ENCODE measurements at places on chromosomes 6 and 20.
A peak's percentile ranks its signal among the peaks of the same experiment; 100 is the strongest.

- no peak for DNase-seq
Observed at GRCh38 chr6:11727998-11728961, 50.3 kb downstream of the ADTRP start.

DNA sequence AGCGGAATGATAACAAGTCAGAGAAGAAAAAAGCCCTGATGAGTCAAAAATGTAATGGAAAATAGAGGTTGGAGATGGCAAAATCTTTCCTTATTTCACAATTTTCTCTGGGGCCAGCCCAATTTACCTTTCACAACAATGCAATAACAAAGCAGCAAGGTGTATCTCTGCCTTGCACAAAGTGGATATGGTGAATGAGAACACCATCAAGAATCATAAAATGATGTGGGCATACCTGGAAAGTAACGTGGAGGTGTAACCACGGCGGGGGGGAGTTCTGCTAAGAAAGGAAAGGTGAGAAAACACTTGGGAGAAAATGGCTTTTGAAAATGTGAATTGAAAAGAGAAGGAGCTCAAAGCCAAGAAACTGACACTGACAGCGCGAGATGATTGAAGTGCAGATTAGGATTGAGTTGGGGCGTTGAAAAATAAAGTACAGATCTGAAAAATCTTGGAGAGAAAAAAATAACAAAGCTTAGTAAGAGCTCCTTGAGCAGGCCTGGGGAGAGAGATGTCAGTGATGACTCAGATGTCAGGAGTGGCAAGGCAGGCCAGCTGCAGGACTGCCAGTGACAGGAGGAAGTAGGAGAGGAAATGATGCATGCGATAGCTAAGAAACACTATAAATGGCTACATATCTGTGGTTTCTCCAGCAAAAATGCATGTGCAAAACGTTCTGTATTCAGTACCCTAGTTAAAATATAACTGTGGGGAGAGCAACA lies 26.2 kb downstream of the ARHGAP18 start:
- peak; percentile 30 for DNase-seq

- DNase-seq: no peak
Observed at GRCh38 chr6:33082702-33083101, 6.9 kb downstream of the HLA-DPB1 start.

GRCh38 chr6:53951383-53951782 lies 156.6 kb downstream of the LRRC1 start:
- DNase-seq: no peak

DNA sequence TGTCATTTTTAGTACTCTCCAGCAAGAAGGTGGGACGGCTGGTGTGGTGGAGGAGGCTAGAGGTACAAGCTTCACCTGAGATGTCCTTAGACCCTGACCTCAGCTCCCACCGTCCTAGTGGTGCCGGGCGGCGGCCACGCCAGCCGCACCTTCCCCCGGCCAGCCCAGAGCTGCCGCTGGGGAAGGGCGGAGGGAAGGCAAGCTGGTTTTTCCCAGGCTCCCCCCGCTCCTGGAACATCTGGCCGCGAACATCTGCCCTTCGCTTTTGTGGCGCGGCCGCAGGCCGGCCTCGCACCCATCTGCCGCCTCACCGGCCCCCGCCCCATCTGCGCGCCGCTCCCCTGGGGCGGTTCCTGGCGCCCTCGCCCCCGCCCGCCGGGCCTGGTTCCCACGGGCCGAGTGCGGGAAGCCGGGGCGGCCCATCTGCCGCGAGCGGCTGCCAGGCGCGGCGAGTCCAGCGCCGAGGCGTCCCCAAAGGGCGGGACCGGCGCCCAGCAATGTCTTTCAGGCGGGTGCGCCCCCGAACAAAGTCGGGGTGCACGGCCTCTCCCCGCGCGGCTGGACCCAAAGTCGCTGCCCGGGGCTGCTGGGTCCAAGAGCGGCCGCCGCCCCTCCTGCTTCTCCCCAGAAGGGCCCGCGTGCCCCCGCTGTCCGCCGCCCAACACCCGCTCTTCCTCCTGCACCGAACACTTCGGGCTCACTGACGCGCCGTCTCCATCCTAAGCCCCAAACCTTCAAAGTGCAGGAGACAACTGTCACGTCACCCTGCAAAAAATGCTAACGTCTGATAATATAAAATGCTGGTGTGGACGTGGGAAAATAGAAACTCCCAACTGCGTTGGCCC lies 17.3 kb upstream of the ID1 start:
- no peak for DNase-seq

All from activated CD8-positive, alpha-beta memory T cell treated with anti-CD3 and anti-CD28 coated beads for 1 hour (primary cell).